ENCODE measurements at places on chromosomes 4 and X.

GRCh38 chr4:158678767-158679166 lies 6.7 kb downstream of the ETFDH start:
- DNase-seq = no peak

- no peak for DNase-seq
Measured at GRCh38 chr4:74329307-74329706, 21.0 kb downstream of the EPGN start.

DNA sequence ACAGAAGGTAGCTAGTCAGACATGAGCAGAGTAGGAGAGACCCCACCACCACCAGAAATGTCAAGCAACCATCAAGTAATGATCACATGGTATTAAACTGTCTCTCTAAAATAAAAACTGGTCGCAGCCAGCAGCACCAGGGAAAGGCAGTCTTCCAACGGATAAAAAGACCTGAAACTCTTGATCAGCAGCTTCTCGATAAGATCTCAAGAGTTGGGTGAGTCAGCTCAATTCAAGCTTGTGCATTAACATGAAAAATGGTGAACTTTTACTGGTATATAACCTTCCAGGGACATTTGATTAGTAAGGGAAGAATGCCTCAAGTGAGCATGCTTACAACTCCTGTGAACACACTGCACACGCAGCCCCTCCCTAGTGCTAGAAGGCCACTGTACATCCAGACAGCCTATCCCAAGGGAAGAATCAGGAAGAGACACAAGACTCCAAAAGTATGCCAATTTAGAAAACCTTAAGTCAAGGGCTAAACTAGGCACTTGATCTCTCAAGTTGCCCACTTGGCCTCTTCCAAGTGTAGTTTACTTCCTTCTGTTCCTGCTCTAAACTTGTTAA lies 270.0 kb upstream of the GNPDA2 start:
- DNase-seq = no peak

DNA sequence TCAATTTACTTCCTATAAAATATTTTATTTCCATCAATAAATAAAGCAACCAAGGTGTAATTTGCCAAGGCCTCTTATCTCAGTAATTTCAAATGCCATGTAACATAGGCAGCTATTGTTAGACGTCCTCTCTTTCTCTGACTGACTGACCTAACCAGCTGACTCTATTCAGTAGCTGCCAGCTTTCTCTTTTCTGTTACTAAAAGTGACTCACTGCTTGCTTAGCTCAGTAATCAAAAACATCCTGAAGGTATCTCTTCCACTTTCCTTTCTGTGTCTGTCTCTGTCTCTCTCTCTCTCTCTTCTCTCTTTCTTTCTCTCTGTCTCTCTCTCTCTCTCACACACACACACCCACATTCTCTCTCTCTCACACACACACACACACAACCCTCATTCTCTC lies 134.2 kb downstream of the SPOCK3 start:
- DNase-seq = no peak

DNA sequence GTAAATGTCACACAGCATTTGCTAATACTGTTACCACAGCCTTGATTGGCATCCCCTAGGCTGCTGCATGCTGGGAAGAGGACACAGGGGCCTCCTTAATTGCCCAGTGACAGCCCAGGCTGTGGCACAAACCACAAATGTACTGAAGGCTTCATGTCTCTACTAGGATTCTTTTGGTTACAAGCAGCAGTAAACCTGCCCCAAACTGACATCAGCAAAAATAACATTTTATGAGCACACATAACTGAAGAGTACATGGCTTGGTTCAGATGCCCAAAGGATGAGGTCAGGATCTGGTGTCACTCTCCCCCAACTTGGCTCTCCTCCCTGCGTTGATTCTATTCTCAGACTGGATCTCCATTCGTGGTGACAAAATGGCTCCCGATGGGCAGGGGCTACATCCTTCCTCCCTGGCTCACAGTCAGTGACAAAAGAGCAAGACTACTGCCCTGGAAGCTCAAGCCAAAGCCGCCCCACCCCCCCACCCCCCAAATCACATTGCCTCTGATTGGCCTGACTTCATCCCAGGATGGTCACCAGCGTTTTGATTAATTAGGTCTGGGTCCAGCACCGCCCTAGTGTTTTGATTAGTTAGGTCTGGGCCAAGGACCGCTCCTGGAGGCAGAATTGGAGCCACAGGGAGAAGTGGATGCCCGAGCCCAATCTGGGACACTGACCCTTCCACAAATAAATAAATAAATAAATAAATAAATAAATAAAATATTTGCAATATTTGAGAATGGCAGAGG lies 180.5 kb upstream of the RBPJ start:
- DNase-seq = no peak

- no peak for DNase-seq
Measured at GRCh38 chr4:173827707-173828106, 297.7 kb upstream of the HAND2 start.

DNA sequence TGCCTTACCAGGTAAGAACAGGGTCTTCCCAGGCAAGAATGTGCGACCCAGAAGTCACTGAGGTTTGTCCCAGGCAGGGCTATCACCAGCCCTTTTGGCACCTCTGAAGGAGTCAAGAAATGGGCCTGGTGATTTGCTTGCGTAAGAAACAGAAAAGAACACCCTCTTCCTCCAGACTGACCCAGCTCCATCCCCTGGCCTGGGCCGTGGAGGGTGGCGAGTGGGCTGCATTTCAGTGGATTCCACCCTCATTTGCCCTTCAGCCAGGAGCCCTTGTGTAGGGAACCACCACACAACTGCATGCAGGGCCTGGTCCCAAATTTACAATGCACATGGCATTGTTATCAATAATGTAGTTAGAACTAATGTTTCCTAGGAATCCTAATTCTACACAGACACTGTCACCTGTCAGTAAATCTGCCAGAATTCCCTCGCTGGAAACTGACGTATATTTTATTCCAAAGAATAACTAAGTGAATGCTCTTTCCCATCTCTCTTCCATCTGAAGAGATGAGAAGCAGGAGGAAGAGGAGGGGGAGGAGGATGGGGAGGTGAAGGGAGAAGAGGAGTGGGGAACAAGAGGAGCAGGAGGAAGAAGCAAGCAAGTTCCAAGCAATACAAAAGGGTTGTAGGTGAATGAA lies 46.6 kb downstream of the TSPAN5 start:
- DNase-seq = no peak

DNA sequence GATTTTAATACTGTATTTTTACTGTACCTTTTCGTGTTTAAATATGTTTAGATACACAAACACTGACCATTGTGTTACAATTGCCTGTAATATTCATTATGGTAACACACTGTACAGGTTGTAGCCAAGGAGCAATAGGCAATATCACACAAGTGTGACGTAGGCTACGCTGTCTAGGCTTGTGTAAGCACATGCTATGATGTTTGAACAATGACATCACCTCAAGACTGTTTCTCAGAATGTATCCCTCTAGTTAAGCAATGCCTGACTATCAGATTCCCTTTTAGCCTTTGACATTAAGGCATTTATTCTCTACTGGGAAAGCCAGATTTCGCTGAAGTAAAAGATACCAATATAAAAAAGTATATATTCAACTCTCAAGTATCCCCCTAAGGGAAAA lies 66.2 kb downstream of the VCX3A start:
- no peak for DNase-seq

- no peak for DNase-seq
Measured at GRCh38 chr4:1291996-1292702, 2.5 kb downstream of the MAEA start.

- DNase-seq = no peak
Measured at GRCh38 chrX:101357166-101357795, 8.7 kb upstream of the TIMM8A start.

GRCh38 chr4:45442466-45442865 lies 681.4 kb downstream of the GABRG1 start:
- no peak for DNase-seq

GRCh38 chr4:1239950-1240307 lies 9.0 kb downstream of the CTBP1 start:
- no peak for DNase-seq

DNA sequence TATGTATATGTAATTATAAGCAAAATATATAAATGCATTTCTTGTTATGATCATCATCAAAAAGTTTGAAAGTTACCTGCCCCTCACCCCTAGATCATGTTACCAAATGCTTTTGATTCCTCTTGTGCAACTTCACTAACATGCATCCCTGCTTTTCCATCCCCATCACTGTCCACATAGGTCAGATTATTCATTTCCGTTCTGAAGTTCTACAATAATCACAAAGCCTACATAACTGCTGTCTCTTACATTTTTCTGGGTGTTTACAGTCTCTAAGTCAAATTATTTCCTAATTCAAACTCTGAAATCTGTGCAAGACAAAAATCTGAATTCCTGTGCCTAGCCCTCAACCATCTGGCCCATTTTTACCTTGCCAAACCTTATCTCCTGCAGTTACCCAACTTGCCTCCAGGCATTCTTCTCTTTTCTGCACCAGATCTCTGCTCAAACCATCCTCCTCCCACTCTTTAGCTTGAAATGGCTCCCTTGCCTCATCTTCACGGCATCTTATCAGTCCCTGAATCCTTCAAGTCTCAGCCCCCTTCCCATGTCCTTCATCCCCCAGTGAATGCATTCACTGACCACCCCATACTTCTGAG lies 42.4 kb upstream of the SLC39A8 start:
- no peak for DNase-seq

DNA sequence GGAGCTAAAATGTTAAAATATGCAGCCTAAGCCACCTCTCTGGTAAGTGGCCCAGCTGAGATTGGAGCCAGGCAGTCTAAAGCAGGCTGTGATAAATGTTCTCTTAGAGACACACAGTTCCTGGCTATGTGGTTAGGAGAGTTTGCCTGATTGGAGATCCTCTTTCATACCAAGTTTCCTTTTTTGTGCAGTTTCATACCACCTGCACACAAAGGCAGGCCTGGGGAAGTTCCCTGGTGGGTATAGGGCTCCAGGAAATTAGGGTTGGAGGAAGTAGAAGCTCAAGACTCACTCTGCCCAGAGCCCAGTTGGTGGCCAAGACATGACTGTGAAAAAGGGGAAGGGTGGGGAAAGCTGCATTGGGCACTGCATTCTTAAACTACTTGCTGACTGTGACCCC lies 16.9 kb downstream of the CYBB start:
- DNase-seq = no peak

DNA sequence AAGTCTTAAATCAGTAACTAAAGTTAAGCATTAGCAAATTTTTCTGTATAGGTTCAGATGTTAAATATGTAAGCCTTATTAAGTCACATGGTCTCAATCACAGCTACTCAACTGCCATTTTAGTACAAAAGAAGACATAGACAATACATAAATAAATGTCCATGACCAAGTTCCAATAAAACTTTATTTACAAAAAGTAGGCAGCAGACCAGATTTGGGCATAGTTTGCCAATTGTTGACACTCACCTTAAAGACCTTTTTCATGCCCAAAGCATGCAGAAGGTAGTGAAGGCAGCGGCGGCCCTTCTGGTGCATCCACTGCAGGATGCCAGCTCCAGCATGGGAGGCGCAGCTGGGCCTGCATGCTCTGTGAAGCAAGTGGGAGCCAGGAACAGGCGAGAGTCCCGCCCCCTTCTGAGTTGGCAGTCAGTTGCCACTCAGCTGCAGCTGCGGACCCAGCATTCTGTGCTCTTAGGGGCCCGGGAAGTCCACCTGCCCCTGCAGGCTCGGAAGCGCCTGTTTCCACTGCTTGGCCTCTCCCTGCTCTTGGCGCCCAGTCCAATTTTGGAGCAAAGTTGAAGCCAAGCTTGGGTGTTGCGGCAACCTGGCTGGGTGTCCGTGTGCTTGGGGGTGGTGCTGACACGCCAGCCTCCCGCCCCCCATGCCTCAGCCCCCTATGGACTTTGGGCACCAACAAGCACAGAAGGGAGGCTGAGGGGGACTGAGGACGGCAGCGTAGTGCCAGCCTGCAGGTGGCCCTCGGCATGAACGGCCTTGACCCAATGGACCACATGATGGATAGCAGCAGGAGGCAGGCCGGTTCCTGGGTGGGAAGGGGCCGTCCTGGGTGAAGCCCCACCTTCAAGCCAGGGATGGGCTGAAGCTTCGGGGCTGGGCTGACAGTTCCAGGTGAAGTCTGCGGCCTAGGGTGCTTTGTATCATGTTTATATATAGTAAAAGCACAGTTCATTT lies 42.4 kb upstream of the PABPC4L start:
- DNase-seq = no peak

GRCh38 chrX:149372866-149373265 lies 132.2 kb downstream of the IDS start:
- DNase-seq = no peak

GRCh38 chr4:2812612-2813354 lies 19.9 kb downstream of the SH3BP2 start:
- no peak for DNase-seq

DNA sequence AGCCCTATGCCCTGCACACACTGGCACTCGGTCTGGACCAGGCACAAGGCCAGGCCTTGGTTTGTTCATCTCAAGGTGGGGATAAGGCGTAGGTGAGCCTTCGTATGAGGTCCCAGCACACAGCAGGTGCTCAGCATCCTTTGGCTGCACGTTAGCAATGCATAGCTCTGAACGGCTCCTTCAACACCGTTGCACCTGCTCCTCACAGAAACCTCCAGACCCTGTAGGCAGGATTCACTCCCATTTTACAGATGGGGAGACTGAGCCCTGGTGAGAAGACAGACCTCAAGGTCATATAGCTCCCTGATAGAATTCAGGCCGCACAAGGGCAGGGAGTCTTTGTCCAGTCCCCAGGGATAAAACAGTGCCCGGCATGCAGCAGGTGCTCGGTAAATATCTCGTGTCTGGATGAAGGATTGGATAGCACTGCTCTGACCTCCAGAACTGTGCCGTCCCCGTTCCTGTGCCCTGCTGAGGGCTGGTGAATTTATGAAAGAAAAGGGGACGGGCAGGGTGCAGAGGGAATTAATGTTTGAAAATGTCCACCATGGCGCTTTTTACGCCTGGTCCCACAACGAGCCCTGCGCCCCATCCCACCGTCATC lies 2.4 kb downstream of the PPP2R2C start:
- DNase-seq = no peak

GRCh38 chrX:119726900-119727555 lies 31.4 kb upstream of the SOWAHD start:
- no peak for DNase-seq

GRCh38 chr4:38723114-38723513 lies 59.1 kb downstream of the KLF3 start:
- no peak for DNase-seq

GRCh38 chr4:3388471-3389232 lies 53.1 kb upstream of the HGFAC start:
- no peak for DNase-seq

DNA sequence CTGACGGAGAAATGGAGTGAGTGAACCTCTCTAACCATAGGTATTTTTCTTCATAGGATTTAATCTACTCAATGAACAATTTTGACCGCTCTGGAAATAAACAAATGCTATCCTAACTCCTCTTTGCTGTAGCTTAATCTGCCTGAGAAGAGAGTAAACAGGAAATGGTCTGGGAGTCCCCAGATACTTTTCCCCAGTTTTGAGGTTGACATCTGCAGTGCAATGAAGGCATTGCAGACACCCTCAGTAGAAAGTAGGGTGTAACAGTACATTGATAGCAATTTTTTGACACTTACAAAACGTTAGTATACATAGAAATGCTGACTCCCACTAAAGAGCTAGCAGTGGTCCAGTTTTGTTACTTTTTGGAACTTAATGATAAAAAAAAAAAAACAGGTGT lies 495.9 kb upstream of the FAM241A start:
- no peak for DNase-seq

GRCh38 chrX:147679356-147680005 lies 232.2 kb upstream of the FMR1 start:
- no peak for DNase-seq
